Lung microvascular endothelial cell (primary cell): ENCODE measurements at places on chromosomes 6 and 20. TPM values are rescaled to one million over a fixed set of nuclear protein-coding genes. Genes with fewer than 3 reads are reported as not detected.

The TINAG gene
- total RNA-seq: not detected in 2 replicates

DNA sequence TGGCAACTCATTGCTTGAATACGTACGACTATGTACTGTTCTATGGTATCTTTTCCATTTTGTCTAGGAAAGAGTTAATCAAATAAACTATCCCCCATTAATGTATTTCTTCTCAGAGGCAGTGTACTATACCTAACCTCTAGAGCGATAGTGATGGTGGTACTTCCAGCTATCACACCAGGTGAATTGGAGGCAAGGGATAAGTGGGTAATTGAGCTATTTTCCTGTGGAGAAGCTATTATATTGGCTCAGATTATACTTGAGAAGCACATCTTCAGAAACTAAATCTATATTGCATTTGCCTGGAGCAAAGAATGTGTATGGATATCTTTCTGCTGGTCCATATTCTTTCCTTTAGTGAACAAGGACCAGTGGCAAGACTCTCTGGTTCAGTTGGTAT, 430.7 kb upstream of the KHDRBS2 start:
- DNase-seq: no peak

The GPSM3 gene
- total RNA-seq: 6.2 and 7.0 TPM in 2 replicates

- no peak for DNase-seq
Measured at GRCh38 chr20:43322851-43323250, 133.1 kb upstream of the PTPRT start.

The BEND6 gene
- total RNA-seq: 0.22 TPM in 1 of 2 replicates, not detected in the other
